LHCN-M2 (cell line): ENCODE measurements at places on chromosomes 2 and 18.

GRCh38 chr2:42755191-42755880, 8.6 kb downstream of the OXER1 start:
- no peak for DNase-seq

DNA sequence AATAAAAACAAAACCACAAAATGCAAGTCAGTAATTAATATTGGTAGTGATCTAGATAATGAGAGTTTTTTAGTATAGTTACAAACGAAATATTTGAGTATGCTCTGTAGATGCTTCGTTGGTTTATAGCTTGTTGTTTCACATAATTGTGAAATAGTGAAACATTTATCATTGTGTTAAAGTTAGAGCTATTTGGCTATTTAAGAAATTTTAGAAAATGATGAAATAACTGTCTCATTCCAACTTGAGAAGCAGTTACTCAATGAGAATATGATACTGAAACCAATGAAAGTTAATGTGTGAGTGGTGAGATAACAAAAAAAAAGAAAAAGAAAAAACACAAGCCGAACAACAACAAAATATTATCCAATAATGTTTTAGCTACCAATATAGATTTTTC, 475.6 kb upstream of the ZEB2 start:
- peak; percentile 33 for DNase-seq

GRCh38 chr2:128726236-128726635, 407.6 kb upstream of the HS6ST1 start:
- DNase-seq: no peak

GRCh38 chr2:143231254-143231645, 102.0 kb downstream of the ARHGAP15 start:
- no peak for DNase-seq

GRCh38 chr18:60200558-60200957, 172.0 kb downstream of the MC4R start:
- no peak for DNase-seq

DNA sequence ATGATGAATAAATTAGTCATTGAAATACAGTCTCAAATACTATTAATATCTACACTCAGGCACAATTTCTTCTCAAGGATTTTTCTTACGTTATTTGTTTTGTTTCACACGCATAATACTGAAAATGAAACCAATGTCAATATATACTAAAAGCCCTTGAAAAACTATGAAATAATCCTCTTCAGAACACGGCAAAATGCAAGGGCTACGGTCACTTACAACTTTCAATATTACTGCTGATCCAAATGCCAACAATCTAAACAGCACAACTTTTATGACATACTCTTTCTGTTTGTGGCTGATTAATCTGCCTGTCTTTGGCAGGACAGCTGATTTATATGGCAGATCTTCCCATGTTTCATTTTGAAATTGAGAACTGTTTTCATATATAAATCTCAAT, 68.3 kb downstream of the LRPPRC start:
- DNase-seq: no peak

DNA sequence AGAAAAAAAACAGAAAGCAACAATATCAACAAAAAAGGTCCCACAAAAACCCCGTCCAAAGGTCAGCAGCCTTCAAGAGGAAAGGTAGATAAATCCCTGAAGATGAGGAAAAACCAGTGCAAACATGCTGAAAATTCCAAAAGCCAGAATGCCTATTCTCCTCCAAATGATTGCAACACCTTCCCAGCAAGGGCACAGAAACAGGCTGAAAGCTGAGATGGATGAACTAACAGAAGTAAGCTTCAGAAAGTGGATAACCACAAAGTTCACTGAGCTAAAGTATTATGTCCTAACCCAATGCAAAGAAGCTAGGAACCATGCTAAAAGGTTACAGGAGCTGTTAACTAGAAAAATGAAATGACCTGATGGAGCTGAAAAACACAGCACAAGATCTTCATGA, 226.4 kb upstream of the DSEL start:
- no peak for DNase-seq

GRCh38 chr2:222693837-222694236, 22.4 kb downstream of the MOGAT1 start:
- peak; percentile 47 for DNase-seq

DNA sequence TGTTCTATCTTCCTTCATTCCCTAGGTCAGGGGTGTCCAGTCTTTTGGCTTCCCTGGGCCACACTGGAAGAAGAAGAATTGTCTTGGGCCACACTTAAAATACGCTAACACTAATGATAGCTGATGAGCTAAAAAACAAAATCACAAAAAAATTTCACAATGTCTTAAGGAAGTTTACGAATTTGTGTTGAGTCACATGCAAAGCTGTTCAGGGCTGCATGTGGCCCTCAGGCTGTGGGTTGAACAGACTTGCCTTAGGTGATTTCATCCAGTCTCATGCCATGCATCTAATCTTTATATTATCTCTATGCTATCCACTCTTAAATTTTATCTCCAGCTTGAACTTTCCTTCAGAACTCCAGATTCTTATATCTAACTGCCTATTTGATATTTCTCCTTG, 80.1 kb downstream of the CCDC85A start:
- no peak for DNase-seq

DNA sequence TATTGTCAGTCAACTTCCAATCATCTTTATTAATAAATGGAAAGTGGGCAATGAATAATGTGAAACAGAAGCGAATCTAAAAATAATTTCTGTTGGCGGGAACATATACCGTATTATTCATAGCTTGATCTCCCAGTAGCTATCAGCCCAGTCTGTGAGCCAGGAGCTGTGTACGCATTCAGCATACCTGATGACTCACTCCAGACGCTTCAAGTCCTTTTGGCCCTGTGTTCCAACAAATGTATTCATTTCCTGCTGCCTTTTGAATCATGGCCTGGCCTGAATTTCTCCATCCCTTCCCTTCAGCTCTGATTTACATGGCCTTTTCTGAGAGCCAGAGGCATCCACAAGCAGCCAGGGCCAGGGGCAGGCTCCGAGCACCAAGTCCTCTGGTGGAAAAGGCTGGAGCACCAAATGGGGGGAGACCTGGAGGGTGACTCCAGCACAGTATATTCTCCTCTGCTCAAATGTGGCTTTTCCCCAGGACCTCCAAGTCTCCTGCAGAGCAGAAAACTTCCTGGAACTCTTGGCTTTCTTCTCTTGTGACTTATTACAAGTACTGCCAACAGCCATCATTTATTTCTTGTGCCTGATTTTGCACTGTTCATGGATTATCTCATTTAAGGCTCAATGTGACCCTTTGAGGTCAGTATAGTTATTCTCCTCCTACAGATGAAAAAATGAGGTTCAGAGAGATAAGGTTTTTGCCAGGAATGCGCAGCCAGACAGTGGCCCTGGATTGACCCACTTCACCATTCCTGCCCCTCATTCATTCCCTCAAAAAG, 108.7 kb downstream of the EN1 start:
- peak; percentile 94 for DNase-seq

GRCh38 chr2:97868986-97869721, 126.6 kb downstream of the TMEM131 start:
- peak; percentile 99 for DNase-seq
